Fibroblast of skin of abdomen (primary cell): ENCODE measurements at places on chromosomes 11 and 22.

- no peak for DNase-seq
Observed at GRCh38 chr11:41413843-41414242, 45.6 kb downstream of the LRRC4C start.

- no peak for DNase-seq
Observed at GRCh38 chr11:64990222-64990923, 6.4 kb downstream of the BATF2 start.

GRCh38 chr11:31236143-31236542 is 133.4 kb downstream of the DCDC1 start:
- DNase-seq: peak; percentile 20

GRCh38 chr11:8871171-8871775 is 39.7 kb upstream of the AKIP1 start:
- peak; percentile 97 for DNase-seq

- DNase-seq: peak; percentile 84
Observed at GRCh38 chr11:12087075-12088004, 23.1 kb upstream of the MICAL2 start.

GRCh38 chr11:66689661-66690590 is 12.2 kb upstream of the RBM4B start:
- DNase-seq: no peak

- DNase-seq: peak; percentile 12
Observed at GRCh38 chr11:122309262-122309925, 193.4 kb upstream of the BLID start.

GRCh38 chr22:26576026-26576680 is 13.8 kb downstream of the TPST2 start:
- peak; percentile 39 for DNase-seq

- peak; percentile 87 for DNase-seq
Observed at GRCh38 chr11:12724301-12725054, 50.3 kb downstream of the TEAD1 start.

- DNase-seq: peak; percentile 30
Observed at GRCh38 chr11:80860632-80861031, 1419.8 kb upstream of the TENM4 start.
